ENCODE measurements at places on chromosomes 4 and X. TPM values are rescaled to one million over a fixed set of nuclear protein-coding genes. Genes with fewer than 3 reads are reported as not detected.

The USP51 gene
- total RNA-seq = 0.80 TPM

The BRS3 gene
- not detected for total RNA-seq

The GAR1 gene
- total RNA-seq = 27.7 TPM

The SRPX gene
- total RNA-seq = 32.0 TPM

The CENPVL2 gene
- not detected for total RNA-seq

The PLP2 gene
- 132 TPM for total RNA-seq

The UCP1 gene
- not detected for total RNA-seq

The UGT2A3 gene
- total RNA-seq = 0.22 TPM

The CFAP99 gene
- not detected for total RNA-seq

The TCEAL7 gene
- total RNA-seq = 16.0 TPM

The KLHL4 gene
- 0.58 TPM for total RNA-seq

The SPANXA1 gene
- total RNA-seq = not detected

The PDHA1 gene
- 147 TPM for total RNA-seq

The CT83 gene
- not detected for total RNA-seq

The DIPK2B gene
- total RNA-seq = not detected

The PDGFRA gene
- not detected for total RNA-seq

The GLUD2 gene
- 0.72 TPM for total RNA-seq

The MID2 gene
- total RNA-seq = 6.1 TPM

The NRK gene
- 19.3 TPM for total RNA-seq

The STATH gene
- not detected for total RNA-seq

The GLRA2 gene
- total RNA-seq = not detected

The SSX4B gene
- total RNA-seq = not detected

The DCAF4L1 gene
- not detected for total RNA-seq

The ADGRL3 gene
- total RNA-seq = 0.14 TPM

The CDKN2AIP gene
- total RNA-seq = 36.8 TPM

The FABP2 gene
- not detected for total RNA-seq

The BBS7 gene
- total RNA-seq = 26.5 TPM

The DDIT4L gene
- 3.1 TPM for total RNA-seq

The EFNB1 gene
- total RNA-seq = 44.1 TPM

The APLN gene
- total RNA-seq = 0.36 TPM

The F8A1 gene
- total RNA-seq = 12.6 TPM

The RHOXF1 gene
- not detected for total RNA-seq

The ZFYVE28 gene
- total RNA-seq = 1.8 TPM

The SPANXC gene
- not detected for total RNA-seq

The PABPC1L2B gene
- total RNA-seq = not detected

The IL3RA gene
- total RNA-seq = not detected

The STPG2 gene
- not detected for total RNA-seq

The CFAP299 gene
- not detected for total RNA-seq

The NWD2 gene
- total RNA-seq = not detected

All from epithelial cell of proximal tubule (primary cell).